ENCODE measurements at places on chromosomes 6 and 20.

DNA sequence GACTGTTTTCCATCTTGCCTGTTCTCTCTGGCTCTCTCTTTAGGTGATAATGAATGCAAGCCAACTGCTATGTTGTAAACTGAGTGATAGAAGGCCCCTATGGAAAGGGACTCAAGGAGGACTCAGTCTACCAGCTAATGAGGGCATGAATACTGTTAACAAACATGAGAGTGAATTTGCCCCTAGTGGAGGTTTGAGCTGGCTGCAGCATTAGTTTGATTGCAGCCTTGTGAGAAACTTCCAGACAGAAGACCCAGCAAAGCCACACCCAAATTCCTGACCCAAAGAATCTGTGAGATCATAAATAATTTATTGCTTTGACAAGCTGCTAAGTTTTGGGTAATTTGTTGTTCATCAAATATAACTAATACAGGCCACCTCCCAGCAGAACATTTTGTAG, 50.0 kb upstream of the PLCB1 start:
- peak; percentile 20 for DNase-seq

DNA sequence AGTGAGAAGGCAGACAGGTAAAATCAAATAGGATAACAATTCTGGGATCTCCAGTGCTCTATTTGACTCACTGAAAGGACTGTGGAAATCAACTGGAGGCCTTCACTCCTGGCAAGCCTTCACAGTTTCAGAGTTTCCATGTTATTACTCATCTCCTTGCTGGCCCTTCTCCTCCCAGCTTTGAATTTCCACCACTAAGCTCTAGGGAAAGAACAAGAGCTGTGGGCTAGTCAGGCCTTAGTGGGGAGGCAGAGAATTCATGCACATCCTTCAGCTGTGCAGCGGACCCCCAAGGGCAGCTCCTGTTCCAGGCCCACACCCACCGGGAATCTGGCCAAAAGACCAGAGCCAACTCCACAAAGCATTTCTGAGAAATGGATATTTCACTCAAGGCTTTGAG, 26.0 kb downstream of the MYLIP start:
- DNase-seq, result peak; percentile 42

GRCh38 chr20:23361476-23362391, at the start of gene GZF1:
GZF1 (plus strand) TSS chr20:23362182; CDS start chr20:23364384, 2,202 bp downstream.
- peak; percentile 98 for DNase-seq

DNA sequence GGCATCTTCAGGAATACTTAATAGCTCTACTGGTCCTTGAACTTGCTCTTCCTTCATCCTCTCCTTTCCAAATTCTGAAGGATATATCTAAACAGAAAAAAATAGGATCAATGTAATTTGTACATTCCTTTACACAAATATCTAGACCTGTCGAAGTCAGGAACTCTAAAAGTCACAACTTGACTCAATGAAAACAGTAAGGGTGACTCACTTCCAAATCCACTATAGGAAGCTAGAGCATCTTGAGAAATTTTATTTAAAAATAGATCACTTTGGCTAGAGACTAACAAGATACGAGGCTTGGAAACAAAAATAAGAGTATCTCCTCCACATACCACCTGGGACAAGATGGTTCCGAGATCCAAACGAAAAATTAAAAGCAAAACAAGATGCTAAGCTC, 12.2 kb downstream of the ESF1 start:
- DNase-seq, result no peak

DNA sequence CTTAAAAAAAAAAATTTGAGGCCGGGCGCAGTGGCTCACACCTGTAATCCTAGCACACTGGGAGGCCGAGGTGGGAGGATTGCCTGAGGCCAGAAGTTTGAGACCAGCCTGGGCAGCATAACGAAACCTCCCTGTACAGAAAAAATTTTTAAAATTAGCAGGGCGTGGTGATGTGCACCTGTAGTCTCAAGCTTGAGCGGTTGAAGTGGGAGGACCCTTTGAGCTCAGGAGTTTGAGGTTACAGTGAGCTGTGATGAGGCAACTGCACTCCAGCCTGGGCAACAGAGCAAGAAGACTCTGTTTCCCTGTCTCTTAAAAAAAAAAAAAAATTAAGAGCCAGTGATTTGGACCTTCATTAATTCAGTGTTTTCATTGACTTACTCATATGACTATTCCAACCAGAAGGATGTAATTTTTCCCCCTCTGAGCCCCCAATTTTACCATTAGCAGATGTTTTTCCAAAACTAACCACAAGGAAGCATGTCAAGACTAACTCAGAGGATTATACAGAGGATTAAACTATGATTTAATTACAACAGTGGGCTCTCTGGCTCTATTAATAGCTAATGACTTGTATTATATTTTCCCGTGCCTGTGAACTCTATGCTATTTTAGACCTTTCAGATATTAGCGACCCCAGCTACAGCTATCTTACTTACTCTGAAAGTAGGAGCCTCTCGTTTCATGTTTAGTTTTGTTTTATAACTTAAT, 75.1 kb downstream of the ARID1B start:
- DNase-seq, result no peak

DNA sequence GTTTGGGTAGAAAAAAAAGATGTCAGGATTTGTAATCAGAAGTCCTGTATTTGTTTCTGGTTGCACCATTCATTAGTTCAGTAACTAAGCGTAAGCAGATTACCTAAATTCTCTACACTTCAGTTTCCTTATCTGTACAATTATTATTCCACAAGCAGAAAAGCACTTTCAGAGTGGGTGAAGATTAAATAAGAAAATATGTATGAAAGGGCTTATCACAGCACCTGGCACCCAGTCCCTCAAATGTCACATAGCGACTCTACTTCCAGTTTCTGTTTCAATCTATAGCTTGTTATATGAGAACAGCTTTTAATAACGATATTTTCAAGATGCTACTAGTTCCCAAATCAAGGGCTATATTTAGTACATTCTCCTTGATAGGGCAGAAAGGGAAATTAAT, 31.4 kb downstream of the RGS17 start:
- DNase-seq, result no peak

All from EL (cell line).